Bladder microvascular endothelial cell (primary cell): ENCODE measurements at places on chromosomes 2 and 18. TPM values are rescaled to one million over a fixed set of nuclear protein-coding genes. Genes with fewer than 3 reads are reported as not detected.

The CDK5R2 gene
- total RNA-seq, result not detected in 2 replicates

The DNAJC5G gene
- 0.16 and 4.4 TPM in 2 replicates for total RNA-seq

The AQP12A gene
- not detected in 2 replicates for total RNA-seq

The MAB21L4 gene
- not detected in 2 replicates for total RNA-seq

The IL36RN gene
- not detected in 2 replicates for total RNA-seq

The GDF7 gene
- 0.16 and 162 TPM in 2 replicates for total RNA-seq

The CYS1 gene
- total RNA-seq, result 0.16 TPM in 1 of 2 replicates, not detected in the other

The EEF1B2 gene
- 480 and 604 TPM in 2 replicates for total RNA-seq

The GCG gene
- total RNA-seq, result not detected in 2 replicates

The C1GALT1C1L gene
- 0.13 TPM in 1 of 2 replicates, not detected in the other for total RNA-seq

The HOXD9 gene
- total RNA-seq, result 6.8 and 10.7 TPM in 2 replicates

The ALK gene
- total RNA-seq, result not detected in 2 replicates

The STRN gene
- 14.7 and 36.7 TPM in 2 replicates for total RNA-seq
